ENCODE measurements at places on chromosomes 16 and 17. TPM values are rescaled to one million over a fixed set of nuclear protein-coding genes. Genes with fewer than 3 reads are reported as not detected.

DNA sequence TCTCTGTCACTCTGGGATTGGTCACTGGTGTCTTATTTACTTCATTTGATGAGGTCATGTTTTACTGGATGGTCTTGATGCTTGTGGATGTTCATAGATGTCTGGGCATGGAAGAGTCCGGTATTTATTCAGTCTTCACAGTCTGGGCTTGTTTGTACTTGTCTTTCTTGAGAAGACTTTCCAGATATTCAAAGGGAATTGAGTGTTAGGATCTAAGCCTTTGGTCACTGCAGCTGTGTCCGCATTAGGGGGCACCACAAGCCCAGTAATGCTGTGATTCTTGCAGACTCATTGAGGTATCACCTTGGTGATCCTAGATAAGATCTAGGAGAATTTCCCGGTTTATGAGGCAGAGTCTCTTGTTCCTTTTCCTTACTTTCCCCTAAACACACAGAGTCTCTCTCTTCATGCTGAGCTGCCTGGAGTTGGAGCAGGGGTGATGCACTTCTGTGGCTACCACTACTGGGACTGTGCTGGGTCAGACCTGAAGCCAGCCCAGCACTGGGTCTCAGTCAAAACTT lies 214.7 kb downstream of the SPECC1 start:
- no peak for DNase-seq
- no peaks in the 10 kb centered on the region for H3K36me3 ChIP-seq
- no peak overlapping the region for H3K27ac ChIP-seq
- no peaks in the 10 kb centered on the region for H3K27me3 ChIP-seq
- H3K4me3 ChIP-seq = no peak overlapping the region

Gene GRB7
- total RNA-seq = 55.9 TPM

Gene CDT1
- total RNA-seq = 95.4 TPM

DNA sequence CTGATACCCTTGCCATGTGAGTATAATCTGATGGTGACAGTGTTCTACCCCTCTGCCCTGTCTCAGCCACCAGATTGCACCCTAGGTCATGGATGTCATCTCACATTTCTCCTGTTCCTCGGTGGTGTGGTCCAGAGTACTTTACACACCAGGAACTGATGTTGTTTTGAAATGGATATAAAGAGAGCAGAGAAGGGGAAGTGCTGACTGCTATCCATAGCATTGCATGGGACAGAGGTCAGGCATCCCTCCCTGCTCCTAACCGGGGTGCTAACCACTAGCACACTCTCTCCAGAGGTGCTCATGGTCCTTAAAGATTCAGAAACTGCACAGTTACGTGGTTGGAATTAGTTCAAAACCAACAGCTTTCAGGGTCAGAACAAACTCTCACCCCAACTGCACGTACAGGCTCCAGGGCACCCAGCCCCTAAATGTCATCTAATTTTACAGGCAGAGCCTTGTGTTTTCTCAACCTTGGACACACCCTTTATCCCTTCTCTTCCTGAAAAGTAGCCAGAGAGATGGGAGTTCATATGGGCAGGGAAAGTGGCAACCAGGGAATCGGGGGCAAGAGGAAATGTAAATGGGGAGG lies 16.3 kb downstream of the TTLL6 start:
- peaks cover 29% of the 10 kb centered on the region for H3K27me3 ChIP-seq
- no peak overlapping the region for H3K4me3 ChIP-seq
- H3K4me1 ChIP-seq = no peaks in the 10 kb centered on the region
- H3K27ac ChIP-seq = no peak overlapping the region
- H3K36me3 ChIP-seq = no peaks in the 10 kb centered on the region

Gene ESRP2
- total RNA-seq = 36.4 TPM

- H3K4me1 ChIP-seq = no peaks in the 10 kb centered on the region
- no peak for DNase-seq
- H3K27ac ChIP-seq = no peak overlapping the region
- peaks cover 4% of the 10 kb centered on the region for H3K27me3 ChIP-seq
- H3K4me3 ChIP-seq = no peak overlapping the region
These were observed 20.2 kb upstream of the TEKT3 start for GRCh38 chr17:15361592-15361991.

Gene TLCD3B
- total RNA-seq = 9.7 TPM

Gene SLC38A7
- 17.2 TPM for total RNA-seq

DNA sequence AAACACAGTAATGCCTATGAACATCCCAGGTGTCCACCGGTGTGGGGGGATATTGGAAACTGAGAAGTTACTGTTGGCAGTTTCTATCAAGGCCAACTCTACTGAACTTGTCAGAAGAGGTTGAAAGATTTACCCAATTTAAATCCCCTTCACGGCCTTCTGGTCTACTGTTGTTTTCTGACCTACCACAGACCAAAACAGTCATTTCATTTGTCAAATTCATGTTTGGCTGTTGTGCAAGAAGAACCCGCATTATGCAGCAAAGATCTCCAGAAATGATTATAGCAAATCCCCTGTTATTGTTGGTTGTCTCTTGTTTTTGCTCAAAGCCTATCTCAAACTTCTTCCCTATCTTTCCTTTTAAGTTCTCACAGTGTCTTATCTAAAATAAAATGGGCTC lies 73.1 kb upstream of the MAF start:
- peaks cover 7% of the 10 kb centered on the region for H3K27me3 ChIP-seq
- DNase-seq = no peak
- no peak overlapping the region for H3K27ac ChIP-seq
- H3K36me3 ChIP-seq = no peaks in the 10 kb centered on the region

- H3K4me1 ChIP-seq = peaks cover 74% of the 10 kb centered on the region
- peaks cover 25% of the 10 kb centered on the region for H3K36me3 ChIP-seq
- peak; percentile 98 for DNase-seq
- peak overlapping the region; percentile 97 for H3K27ac ChIP-seq
- peak overlapping the region; percentile 39 for H3K4me3 ChIP-seq
- no peaks in the 10 kb centered on the region for H3K27me3 ChIP-seq
These were observed 27.2 kb downstream of the ABCC3 start for GRCh38 chr17:50661795-50662391.

Gene ZSCAN10
- total RNA-seq = 0.23 TPM

DNA sequence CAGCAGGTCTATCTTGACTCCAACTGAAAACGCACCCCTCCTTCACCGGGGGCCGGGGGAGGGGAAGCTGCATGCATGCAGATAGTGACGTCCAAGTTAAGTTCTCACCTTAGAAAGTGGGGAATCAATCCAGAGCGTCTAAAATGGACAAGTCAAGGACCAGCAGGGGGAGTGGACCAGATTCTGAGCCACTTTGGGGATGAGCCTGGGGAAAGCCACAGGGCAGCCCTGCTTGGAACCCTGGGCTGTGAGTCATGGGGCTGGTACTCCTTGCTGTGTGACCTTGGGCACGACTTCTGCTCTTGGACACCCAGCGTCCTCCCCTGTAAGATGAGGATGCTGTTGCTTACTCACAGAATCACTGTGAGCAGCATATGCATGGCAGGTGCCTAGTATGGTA lies 9.1 kb downstream of the TNFRSF13B start:
- no peaks in the 10 kb centered on the region for H3K27me3 ChIP-seq
- no peaks in the 10 kb centered on the region for H3K4me1 ChIP-seq
- no peak overlapping the region for H3K27ac ChIP-seq
- no peaks in the 10 kb centered on the region for H3K36me3 ChIP-seq
- H3K4me3 ChIP-seq = no peak overlapping the region

DNA sequence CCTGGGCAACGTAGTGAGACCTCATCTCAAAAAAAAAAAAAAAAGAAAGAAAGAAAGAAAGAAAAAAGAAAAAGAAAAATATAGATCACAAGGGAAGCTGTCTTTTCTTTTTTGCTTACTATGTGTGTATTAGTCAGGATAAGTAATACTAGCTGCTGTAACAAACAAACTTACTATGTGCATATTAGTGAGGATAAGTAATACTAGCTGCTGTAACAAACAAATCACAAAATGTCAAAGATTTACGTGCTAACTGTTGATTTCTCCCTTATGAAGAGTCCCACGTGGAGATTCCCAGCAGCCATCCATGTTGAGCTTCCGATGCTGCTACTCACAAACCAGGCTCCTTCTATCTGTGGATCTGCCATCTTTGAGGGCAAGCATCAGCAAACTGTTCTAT lies 31.7 kb upstream of the KDM8 start:
- peaks cover 17% of the 10 kb centered on the region for H3K27me3 ChIP-seq
- H3K27ac ChIP-seq = no peak overlapping the region
- H3K36me3 ChIP-seq = no peaks in the 10 kb centered on the region
- 0 out of 2 replicates have a peak, but pooled peaks cover 5% of the 10 kb centered on the region for H3K4me1 ChIP-seq
- DNase-seq = no peak

Gene KRT25
- not detected for total RNA-seq

Gene DHX58
- 26.0 TPM for total RNA-seq

Gene NPIPB13
- 24.6 TPM for total RNA-seq

Gene SLC38A8
- not detected for total RNA-seq

- no peak overlapping the region for H3K27ac ChIP-seq
- no peaks in the 10 kb centered on the region for H3K27me3 ChIP-seq
- 0 out of 2 replicates have a peak, but pooled peaks cover 3% of the 10 kb centered on the region for H3K4me1 ChIP-seq
- H3K4me3 ChIP-seq = no peak overlapping the region
- no peaks in the 10 kb centered on the region for H3K36me3 ChIP-seq
These were observed 27.8 kb upstream of the PHOSPHO1 start for GRCh38 chr17:49258394-49258793.

GRCh38 chr16:31718998-31719397 lies 154.6 kb upstream of the ZNF267 start:
- H3K4me1 ChIP-seq = peaks cover 10% of the 10 kb centered on the region
- no peak overlapping the region for H3K4me3 ChIP-seq
- H3K27ac ChIP-seq = no peak overlapping the region
- no peaks in the 10 kb centered on the region for H3K27me3 ChIP-seq
- DNase-seq = no peak

Gene GUCY2D
- 0.79 TPM for total RNA-seq

DNA sequence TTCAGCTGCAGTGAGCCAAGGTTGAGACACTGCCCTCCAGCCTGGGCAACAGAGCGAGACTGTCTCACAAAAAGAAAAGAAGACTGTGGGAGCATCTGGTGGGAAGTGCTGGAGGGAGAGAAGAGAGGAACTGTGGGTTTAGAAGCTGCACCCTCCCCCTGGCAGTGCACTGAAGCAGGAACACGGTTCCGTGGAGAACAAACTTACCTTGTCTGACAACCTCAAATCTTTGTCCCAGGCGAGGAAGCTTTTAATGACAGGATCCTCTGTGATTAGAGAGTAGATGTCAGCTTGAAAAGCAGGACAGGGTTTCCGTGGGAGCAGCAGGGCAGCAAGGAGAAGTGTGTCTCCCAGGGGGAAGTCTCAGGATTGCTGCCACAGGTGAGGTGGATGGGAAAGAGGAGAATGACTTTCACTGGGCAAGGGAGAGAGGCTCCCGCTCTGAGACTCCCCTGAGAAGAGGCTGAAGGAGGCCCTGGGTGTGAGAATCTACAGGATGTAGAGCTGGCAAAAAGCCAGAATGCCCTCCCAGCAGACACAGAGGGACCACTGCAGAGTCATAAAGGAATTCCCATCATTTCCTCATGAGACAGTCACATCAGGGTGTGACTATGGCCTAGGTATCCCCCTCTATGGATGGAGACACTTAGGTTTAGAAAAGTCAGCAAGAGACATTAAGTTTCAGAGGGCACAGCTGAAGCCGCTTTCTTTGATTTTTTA lies 22.9 kb downstream of the PRR11 start:
- DNase-seq = no peak
- no peaks in the 10 kb centered on the region for H3K27me3 ChIP-seq
- no peaks in the 10 kb centered on the region for H3K36me3 ChIP-seq

- H3K27ac ChIP-seq = no peak overlapping the region
- H3K4me1 ChIP-seq = no peaks in the 10 kb centered on the region
- no peak for DNase-seq
- peaks cover 16% of the 10 kb centered on the region for H3K27me3 ChIP-seq
- no peak overlapping the region for H3K4me3 ChIP-seq
- H3K36me3 ChIP-seq = no peaks in the 10 kb centered on the region
These were observed 10.1 kb upstream of the SPOP start for GRCh38 chr17:49687878-49688491.

DNA sequence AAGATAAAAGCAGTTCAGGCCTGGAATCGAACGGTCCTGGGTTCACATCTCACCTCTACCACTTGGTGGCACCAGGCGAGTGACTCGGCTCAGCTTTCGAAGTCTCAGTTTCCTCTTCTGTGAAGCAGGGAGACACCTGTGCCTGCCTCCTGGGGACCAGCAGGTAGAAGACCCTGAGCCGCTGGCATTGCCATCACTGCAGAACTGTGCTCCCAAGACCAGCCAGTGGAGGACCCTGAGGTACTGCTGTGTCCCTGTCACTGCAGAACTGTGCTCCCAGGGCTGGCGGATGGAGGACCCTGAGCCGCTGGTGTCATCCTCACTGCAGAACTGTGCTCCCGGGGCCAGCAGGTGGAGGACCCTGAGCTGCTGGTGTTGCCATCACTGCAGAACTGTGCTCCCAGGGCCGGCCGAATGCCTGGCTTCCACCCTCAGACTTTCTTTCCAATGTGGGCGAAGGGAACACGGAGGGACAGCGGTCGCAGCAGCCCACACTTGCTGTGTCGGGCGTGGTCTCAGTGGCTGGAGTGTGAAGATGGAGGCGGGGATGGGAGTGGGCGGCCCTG lies 8.7 kb upstream of the SLC7A5 start:
- no peaks in the 10 kb centered on the region for H3K36me3 ChIP-seq
- no peak for DNase-seq
- no peak overlapping the region for H3K27ac ChIP-seq
- H3K27me3 ChIP-seq = no peaks in the 10 kb centered on the region

Gene RAC3
- 41.6 TPM for total RNA-seq

Gene IL17C
- total RNA-seq = not detected

GRCh38 chr17:6713918-6714271 lies 726 bp upstream of the SLC13A5 start:
- no peaks in the 10 kb centered on the region for H3K27me3 ChIP-seq
- H3K27ac ChIP-seq = no peak overlapping the region
- no peak overlapping the region for H3K4me3 ChIP-seq

GRCh38 chr17:6775871-6776405 lies at the start of gene FBXO39:
Gene FBXO39, plus strand, starts transcription at chr17:6776215. Its CDS starts 3,654 bp downstream, at chr17:6779869.
- no peaks in the 10 kb centered on the region for H3K27me3 ChIP-seq
- no peaks in the 10 kb centered on the region for H3K36me3 ChIP-seq
- no peak within 1 kb of the TSS for H3K4me3 ChIP-seq

- H3K27me3 ChIP-seq = no peaks in the 10 kb centered on the region
- DNase-seq = peak; percentile 81
- H3K4me3 ChIP-seq = no peak overlapping the region
- H3K27ac ChIP-seq = peak overlapping the region; percentile 24
- peaks cover 28% of the 10 kb centered on the region for H3K4me1 ChIP-seq
These were observed 126.1 kb downstream of the PITPNC1 start for GRCh38 chr17:67503184-67503583.

- no peak overlapping the region for H3K4me3 ChIP-seq
- H3K36me3 ChIP-seq = no peaks in the 10 kb centered on the region
These were observed 164.7 kb upstream of the C16orf82 start for GRCh38 chr16:26901983-26902382.

DNA sequence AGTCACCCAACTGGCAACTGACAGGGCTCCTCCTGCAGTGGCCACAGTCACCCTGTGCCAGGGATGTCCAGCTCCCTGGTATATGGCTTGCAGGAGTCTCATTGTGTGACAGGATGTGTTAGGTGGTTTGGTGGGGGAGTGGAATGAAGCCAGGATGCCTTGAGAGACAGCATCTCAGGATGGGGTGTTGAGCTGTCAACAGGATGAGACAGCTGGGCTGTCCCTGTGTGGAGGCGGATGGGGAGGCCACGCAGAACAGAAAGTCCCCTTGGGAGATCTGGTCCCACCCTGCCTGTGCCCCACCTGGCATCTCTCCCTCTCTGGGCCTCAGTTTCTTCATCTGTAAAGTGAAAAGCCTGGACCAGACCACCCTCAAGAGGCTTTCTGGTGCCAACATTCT lies 9.5 kb upstream of the ZNF469 start:
- DNase-seq = no peak
- no peak overlapping the region for H3K4me3 ChIP-seq
- H3K27ac ChIP-seq = no peak overlapping the region
- H3K36me3 ChIP-seq = no peaks in the 10 kb centered on the region

Gene ZDHHC7
- 85.1 TPM for total RNA-seq

Gene SPDYE4
- not detected for total RNA-seq

- H3K27me3 ChIP-seq = no peaks in the 10 kb centered on the region
- H3K27ac ChIP-seq = peak overlapping the region; percentile 91
- H3K4me1 ChIP-seq = peaks cover 57% of the 10 kb centered on the region
- H3K4me3 ChIP-seq = peak overlapping the region; percentile 99
- H3K36me3 ChIP-seq = peaks cover 51% of the 10 kb centered on the region
- no peak for DNase-seq
These were observed 1.3 kb downstream of the NQO1 start for GRCh38 chr16:69724981-69725479.

Measured in PC-9 (cell line).